ENCODE measurements at places on chromosomes 11 and 22.

DNA sequence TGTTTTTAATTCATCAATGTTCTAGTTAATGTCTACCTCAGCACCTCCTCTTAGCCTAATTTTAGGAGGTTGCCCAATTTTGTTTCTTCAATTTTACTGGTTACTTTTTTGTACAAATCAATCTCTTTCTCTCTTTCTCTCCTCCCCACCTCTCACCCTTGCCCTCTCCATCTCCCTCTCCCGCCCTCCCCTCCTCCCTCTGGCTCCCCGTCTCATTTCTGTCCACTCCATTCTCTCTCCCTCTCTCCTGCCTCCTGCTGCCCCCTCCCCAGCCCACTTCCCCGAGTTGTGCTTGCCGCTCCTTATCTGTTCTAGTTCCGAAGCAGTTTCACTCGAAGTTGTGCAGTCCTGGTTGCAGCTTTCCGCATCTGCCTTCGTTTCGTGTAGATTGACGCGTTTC, 40.9 kb upstream of the NNMT start:
- no peak for ATAC-seq

- no peak for ATAC-seq
Observed at GRCh38 chr11:19101796-19102520, 15.0 kb upstream of the ZDHHC13 start.

GRCh38 chr22:45127866-45128265, 35.9 kb upstream of the NUP50 start:
- peak; percentile 36 for ATAC-seq

DNA sequence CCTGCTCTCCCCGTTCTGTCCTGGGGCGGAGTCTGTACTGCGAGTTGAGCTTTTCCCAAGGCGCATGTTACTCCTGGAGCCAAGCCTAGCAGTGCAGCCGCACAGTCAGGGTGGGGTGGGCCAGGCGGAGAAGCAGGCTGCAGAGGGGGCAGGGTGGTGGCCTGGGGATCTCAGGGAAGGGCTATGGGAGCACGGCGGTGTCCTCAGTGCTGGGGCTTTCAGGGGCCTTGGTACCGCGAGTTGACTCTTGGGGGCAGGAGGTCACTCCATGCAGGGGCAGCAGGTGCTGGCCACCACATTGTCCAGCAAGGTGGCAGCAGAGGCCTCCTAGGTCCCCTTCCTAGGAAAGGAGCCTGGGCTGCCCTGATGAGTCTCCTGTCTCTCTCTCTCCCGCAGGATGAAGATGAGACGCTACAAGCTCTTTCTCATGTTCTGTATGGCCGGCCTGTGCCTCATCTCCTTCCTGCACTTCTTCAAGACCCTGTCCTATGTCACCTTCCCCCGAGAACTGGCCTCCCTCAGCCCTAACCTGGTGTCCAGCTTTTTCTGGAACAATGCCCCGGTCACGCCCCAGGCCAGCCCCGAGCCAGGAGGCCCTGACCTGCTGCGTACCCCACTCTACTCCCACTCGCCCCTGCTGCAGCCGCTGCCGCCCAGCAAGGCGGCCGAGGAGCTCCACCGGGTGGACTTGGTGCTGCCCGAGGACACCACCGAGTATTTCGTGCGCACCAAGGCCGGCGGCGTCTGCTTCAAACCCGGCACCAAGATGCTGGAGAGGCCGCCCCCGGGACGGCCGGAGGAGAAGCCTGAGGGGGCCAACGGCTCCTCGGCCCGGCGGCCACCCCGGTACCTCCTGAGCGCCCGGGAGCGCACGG, 14.9 kb upstream of the MIEF1 start:
- no peak for ATAC-seq

- no peak for ATAC-seq
Observed at GRCh38 chr22:36649066-36649465, 54.5 kb downstream of the CACNG2 start.

DNA sequence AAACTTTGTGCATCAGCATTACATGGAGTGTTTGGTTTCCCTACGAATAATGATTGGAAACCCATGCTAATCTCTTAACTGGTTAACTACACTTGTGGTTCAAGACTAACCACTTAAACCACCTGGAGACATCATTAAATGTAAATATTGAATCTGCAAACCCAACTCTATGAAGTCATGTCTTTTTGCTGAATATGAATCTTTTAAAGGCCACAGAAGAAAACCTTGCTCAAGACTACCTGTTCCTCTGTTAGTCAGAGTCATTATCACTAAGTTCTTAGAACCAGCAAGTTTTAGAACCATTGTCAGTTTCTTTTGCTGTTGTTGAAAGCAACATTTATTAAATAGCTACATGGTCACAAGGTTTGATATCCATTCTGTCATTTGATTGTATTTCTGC, 70.7 kb downstream of the SIK2 start:
- no peak for ATAC-seq

Measured in SK-N-SH treated with all-trans-retinoic acid at 6 μM for 48 hours (cell line).